CD4-positive, alpha-beta T cell treated with Interleukin-6 for 4 hours (primary cell): ENCODE measurements at places on chromosomes 2 and 18.

GRCh38 chr2:75577280-75577679, 16.5 kb upstream of the EVA1A start:
- no peak for DNase-seq

DNA sequence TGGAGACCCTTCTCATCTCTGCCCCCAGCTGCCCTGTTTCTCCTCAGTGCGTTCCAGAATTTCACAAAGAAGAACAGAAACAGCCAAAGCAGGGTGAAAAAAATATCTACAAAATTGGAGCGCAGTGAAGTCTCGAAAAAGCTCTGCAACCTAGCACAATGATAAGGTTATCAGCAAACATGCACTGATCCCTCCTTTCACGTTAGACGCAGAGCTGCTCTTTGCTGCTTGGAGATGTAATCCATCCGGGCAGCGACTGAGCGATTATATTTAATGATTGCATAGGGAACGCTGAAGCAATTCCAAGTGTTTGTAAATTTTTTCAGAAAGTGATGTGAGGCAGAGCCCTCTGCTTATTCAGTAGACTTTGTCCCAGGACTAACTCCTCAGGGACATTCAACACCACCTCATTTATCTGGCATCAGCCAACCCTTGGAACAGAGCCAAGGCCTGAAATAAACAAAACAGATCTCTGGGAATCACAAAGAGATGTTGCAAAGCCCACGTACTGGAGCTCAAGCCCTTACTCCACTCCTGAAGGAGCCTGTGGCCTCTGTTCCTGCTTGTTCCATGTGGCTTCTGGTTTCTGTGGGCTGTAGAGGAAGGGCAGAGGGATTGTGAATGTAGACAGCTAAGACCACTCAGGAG, 172.6 kb upstream of the BCL2L11 start:
- no peak for DNase-seq

GRCh38 chr2:70141212-70141901, 49.5 kb downstream of the C2orf42 start:
- peak; percentile 67 for DNase-seq

DNA sequence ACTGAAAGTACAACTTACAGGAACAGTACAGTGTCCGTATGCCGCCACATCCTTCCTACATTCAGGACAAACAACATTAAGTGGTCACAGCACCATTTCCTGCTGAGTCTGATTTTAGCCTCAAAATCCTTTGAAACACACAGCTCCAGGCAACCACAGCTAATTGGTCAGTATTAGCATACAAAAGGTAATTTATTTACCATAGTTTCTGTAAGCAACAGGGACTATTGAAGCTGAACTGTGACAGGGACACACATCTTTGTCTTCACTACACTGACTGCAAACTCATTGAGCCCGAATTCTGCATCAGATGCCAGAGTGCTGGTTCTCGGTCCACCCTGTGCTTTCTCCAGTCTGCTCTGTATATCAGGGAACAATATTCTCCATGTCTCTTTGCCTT, 151.8 kb downstream of the ST6GAL2 start:
- DNase-seq = no peak

- DNase-seq = no peak
Observed at GRCh38 chr18:40108596-40108995, 1846.4 kb upstream of the PIK3C3 start.

GRCh38 chr2:98460573-98461497, 16.2 kb downstream of the INPP4A start:
- peak; percentile 61 for DNase-seq

DNA sequence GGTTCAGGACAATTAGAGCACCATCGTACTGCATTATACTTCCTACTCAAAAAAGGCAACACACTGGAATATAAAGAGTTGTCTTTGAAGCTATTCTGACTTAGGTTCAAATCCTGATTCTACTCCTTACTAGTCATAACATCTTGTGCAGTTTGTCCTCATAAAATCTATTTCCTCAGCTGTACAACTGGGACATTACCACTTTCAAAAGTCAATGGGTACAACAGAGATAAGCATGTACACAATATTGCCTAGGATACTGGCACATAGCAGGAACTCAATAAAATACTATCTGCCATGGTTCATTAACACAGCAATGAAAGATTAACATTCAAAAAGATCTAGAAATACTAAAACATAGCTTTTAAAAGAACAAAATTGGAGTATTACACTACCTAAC, 11.3 kb downstream of the SOS1 start:
- no peak for DNase-seq

- no peak for DNase-seq
Observed at GRCh38 chr2:160666154-160667060, 172.8 kb upstream of the RBMS1 start.

DNA sequence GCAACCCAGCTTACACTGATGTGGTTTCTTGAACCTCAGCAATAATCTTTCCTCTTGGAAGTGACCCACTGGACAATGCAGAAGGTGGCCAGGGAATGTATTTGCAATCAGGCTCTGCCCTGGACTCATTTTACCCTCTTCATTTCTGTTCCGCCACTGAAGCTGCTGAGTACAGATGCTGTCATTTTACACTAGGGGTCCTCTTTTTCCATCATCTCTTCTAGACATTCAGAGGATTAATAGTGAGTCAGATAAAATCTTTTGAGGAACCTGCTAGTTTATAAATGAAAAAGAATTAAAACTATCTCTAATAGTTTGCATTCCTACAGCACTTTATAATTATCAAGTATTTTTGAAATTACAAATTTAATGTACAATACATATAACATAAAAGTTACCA, 87.9 kb upstream of the PNPT1 start:
- no peak for DNase-seq

- no peak for DNase-seq
Observed at GRCh38 chr2:57333221-57333620, 713.4 kb upstream of the VRK2 start.

DNA sequence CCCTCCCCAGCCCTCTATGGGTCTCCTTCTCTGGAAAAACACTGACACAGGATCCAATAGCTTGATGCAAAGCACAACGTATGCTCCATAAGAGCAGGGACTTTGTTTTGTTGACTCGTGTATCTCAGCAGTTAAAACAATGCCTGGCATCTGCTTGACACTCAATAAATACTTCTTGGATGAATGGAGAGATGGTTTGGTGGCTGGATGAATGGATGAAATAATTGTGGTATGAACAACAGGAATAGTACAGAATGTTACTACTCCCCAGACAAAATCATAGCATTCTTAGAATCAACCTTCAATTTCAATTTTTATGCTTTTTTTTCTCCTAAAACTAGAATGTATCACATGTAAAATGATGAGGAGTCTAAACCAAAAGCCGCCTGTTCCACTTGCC, 57.4 kb downstream of the KCNE4 start:
- DNase-seq = no peak

DNA sequence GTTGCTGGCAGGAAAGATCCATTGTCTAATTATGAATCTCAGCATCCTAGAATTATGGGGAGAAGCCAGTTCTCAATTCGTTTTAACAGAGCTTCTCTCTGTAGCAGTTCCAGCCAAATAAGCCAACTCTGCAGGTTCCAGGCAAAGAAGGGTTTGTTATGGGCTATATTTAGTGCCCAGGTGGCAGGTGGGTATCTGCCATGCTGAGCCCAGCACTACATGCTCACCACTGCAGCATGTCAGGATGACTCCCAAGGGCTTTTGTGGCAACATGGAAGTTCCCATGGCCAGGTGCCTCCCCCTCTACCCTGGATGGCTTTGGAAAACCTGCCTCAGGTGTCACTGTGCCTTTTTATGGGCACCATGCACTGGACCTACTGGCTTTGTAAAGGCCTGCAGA, 137.7 kb upstream of the MSH6 start:
- no peak for DNase-seq

DNA sequence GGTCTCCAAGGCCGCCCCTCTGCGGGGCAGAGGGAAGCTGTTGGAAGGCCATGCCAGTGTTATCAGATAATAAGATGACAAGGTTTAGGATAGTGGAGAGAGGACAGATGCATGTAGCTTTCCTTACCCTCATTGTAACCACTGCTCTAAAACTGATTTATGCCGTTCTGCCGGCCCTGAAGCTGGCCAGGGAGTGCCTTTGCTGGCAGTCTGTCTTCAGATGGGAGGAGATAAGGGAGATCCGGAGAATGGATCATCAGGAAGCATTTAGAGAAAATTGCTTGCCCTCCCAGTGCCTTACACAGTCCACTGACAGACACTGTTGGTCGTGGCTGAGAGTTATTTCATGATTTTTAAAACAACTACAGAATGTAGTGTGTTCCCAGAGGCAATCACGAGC, 35.4 kb upstream of the MYO3B start:
- no peak for DNase-seq

DNA sequence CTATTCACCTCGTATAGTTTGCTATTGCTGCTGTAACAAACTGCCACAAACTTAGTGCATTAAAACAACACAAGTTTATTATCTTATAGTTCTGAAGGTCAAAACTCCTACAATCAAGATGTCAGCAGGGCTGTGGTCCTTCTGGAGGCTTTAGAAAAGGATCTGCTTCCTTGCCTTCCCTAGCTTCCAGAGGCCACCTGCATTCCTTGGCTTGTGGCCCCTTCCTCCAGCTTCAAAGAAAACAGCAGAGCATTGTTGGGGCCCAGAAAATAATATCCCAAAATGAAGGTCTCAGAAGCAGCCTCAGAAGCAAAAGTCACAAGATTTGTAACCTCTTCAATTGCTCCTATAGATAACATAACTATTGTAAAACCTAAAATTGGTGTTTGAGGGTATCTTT, 100.6 kb downstream of the HNRNPLL start:
- DNase-seq = no peak

GRCh38 chr2:234550511-234551107, 53.7 kb upstream of the ARL4C start:
- DNase-seq = peak; percentile 64

- DNase-seq = no peak
Observed at GRCh38 chr18:22538426-22538825, 120.7 kb upstream of the CTAGE1 start.

- peak; percentile 81 for DNase-seq
Observed at GRCh38 chr2:85813982-85814801, 60.4 kb downstream of the ATOH8 start.

DNA sequence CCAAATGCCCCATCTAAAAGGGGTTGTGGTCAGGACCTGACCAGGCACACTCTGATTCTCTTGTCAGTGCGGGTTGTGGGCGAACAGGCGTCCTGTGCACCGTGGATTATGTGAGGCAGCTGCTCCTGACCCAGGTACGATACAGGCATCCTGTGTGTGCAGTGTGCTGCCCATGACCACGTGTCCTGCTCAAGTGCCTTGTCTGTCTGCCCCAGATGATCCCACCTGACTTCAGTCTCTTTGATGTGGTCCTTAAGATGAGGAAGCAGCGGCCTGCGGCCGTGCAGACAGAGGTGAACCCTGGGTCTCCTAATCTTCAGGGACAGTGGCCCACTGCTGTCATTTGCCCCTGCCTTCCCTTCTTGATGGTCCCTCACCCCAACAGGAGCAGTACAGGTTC, 14.6 kb downstream of the PTPN18 start:
- peak; percentile 57 for DNase-seq

- DNase-seq = no peak
Observed at GRCh38 chr18:26710470-26711096, 154.9 kb downstream of the AQP4 start.

DNA sequence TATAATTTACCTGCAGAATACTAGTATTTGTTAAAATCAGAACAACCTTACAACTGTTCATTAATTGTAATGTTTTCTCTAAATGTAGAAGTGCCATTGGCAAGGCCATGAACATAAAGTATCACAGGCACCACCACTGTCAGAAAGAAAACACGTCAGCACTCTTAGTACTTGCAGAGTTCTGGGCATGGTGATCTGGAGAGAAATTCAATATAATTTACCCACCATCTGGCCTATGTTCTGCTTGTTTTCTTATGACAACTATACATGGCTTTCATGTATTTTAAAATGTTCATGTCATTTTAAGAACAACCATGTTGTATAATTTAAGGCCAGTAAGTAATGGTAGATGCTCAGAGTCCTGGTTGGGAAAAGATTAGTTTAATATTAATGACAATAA, 114.2 kb upstream of the SULT1C3 start:
- no peak for DNase-seq

GRCh38 chr2:108297436-108298141, 8.9 kb downstream of the SULT1C2 start:
- DNase-seq = no peak

DNA sequence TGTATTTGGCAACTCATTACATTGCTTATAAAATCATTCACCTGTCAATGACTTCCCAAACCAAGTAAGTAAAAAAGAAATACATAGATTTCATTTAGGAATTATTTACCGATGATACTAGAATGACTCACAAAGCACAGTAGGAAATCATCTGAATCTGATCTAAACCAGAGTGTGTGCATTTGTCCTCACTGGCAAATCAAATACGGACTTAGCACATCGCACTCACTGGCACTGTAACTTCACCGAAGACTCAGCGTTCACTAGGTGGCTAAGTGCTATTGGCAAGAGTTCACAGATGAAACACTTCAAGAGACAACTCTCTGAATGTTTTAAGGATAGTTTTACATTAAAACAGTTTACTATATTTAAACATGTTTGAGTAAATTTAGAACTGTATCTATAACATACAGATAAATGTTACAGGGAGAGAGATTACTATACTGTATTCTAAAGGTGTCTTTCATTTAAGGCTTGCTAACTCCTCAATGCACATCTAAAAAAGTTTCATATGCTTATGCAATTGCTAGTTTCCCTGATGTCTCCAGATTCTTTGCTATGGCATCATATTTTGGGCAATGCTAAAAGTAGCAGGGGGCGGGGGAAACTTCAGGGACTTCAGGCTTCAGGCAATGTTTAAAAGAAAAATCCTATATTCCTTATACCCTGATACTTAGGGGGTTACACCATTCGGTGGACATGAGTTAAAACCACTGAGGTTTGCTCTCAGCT, 48.8 kb downstream of the STK39 start:
- DNase-seq = no peak

GRCh38 chr2:168912901-168913369, 11.8 kb downstream of the G6PC2 start:
- DNase-seq = no peak

DNA sequence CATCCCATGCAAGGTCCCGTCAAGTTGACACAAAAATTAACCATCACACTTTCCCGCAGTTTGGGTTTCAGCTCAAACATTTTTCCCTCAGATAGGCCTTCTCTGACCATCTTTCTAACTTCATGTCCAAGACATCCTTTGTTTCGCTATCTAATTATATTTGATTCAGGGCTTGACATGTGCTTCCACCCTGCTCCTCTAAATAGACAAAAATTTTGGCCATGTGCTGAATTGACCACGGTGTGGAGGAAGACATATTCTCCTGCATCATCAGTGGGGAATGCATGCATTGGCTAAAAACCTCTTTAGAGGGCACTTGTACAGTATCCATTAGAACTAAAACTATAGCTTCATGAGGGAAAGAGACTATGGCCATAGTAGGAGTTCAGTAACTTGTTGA, 81.2 kb downstream of the PLCL1 start:
- no peak for DNase-seq

DNA sequence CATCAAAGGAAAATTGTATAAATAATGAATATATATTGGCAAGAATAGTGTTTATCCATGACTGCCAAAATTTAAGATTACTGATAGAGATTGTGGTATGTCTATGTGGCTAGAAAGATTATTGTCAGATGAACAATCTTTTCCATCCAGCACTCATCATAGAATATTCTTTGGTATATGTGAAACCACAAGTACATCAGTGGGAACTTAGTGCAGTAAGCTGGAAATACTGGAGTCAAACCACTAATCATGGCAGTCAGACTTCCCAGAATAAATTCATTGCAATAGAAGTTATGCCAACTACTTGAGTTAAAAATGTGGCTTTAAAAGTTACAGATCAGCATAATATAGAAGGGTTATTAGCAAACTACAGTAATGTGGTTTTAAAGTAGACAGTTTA, 310.3 kb downstream of the GULP1 start:
- DNase-seq = no peak
